ENCODE measurements at places on chromosomes 16 and 17.

DNA sequence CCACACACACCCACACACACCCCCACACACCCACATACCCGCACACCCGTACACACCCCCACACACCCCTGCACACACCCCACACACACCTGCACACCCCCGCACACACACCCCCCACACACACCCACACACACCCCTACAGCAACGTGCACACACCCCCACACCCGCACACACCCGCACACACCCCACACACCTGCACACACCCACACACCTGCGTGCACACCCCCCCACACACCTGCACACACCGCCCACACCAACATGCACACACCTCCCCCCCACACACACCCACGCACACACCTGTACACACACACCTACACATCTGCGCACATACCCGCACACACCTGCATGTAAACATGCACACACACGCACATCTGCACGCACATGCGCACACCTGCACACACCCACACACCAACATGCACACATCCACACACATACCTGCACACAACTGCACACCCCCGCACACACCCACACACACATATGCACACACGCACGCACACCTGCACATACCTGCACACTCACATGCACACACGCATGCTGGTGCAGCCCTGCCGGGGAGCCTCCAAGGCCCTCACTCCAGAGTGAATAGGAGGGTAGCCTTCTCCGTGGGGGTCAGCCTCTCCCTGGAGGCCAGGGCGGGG, 7.5 kb downstream of the ASPSCR1 start:
- no peak for DNase-seq

- no peak for DNase-seq
Observed at GRCh38 chr16:3068487-3068886, 3.0 kb downstream of the IL32 start.

GRCh38 chr17:31379597-31380205, 11.8 kb upstream of the RAB11FIP4 start:
- DNase-seq, result no peak

GRCh38 chr17:17431605-17432004, 45.2 kb upstream of the MED9 start:
- no peak for DNase-seq

Data from DMS79 treated with DMSO at 0.1 percent for 48 hours (cell line).